Esophagus mucosa (tissue), 1 donor: ENCODE measurements at places on chromosomes 12 and 14.

DNA sequence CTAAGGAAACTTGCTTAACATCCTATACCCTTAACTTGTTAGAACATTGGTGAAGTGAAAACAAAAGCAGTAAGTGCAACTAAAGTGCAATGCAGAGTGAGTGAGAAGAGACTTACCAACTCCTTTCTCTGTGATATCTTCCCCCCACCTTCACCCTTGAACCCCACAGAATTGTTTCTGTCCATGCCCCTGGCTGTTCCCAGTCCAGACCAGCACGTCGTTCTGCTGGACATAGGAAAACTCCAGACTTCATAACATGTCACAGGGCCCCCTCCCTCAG is 91.9 kb downstream of the DAD1 start:
- no peak for ATAC-seq

DNA sequence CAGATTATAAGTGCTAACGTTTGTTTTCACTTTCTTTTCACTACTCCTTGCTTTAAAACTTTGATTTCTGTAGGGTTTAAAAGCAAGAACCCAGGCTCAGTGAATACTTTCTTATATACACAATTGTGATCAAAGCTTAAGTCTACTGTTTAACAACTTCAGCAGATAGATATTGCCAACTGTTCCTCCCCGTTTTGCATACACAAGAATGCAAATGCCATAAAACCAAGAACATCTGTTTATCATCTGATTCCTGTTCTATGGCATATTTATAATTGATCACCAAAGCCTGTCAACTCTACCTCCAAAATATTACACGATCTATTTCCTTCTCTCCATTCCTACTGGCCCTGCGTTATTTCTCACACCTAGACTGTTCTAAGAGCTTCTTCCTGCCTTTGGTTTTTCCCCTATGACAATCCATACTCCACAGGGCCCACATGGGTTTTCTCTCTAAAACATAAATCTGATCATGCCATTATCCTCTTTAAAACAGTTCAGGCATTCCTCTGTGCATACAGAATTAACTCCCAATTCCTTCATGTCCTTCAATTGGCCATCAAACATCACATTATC is 15.9 kb downstream of the MED13L start:
- no peak for ATAC-seq

DNA sequence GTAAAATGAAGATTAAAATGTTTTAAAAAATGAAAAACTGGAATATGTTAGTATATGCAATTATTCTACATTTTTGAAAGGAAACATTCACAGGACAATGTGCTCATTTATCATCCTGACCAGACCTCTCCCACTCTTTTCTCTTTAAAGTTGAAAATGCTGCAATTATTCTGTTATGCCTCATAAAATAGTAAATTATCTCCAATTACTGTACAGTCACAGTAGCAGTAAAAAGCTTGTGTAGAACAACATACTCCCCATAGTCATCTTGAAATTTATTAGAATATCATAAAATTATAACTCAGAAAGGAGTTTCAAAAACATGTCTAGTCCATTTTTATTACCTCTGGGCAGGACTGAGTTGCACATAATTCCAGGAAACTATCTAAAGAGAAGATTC is 250.3 kb downstream of the SYT1 start:
- ATAC-seq = no peak

DNA sequence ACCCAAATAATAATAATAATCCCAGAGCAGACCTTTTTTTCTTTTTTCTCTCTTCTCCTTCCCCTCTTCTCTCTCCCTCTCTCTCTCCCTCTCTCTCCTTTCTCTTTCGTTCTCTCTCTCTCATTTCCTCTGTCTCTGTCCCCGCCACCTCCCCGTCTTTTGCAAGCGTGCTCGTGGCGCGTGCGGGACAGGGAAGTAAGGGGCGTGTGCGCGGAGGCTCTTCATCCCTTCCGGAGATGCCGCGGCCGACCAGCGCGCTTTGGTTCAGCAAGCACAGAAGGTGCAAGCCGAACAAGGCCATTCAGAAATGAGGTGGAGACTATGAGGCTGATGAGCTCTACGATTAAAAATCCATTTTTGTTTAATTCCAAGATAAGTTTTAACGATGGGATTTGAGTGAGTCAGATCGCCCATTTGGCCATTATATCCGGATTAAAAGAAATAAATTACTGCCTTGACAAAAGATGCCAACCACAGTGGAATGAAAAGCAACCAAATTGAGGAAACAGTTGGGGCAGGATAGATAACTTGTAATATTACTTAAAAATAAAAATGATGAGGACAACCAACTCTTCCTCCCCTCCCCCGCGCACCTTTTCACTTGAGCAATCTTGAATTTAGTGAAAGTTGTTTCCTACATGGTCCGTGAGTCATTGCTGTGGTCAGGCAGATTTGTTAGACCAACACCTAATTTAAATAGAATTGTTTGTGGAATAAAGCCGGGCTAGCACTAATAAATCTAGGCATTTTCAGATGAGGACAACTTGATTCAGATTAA is 1.2 kb upstream of the AMIGO2 start:
- ATAC-seq = peak; percentile 49

DNA sequence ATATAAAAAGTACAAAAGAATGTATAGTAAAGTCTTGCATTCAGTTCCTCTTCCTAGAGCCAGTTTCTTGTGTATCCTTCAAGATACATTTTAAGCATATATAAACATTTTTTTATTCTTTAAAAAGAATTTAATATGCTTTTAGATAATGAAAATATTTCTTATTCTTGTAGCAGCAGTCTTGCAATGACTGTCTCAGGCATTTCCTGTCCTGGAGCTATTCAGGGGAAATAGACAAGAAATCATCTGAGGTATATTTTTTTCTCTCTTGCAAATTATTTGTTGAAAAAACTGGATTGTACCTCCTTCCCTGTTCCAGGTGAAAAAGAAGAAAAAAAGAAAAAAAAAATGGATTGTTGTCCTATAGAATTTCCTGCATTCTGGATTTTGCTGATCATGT is 17.0 kb upstream of the ERBB3 start:
- no peak for ATAC-seq
